AG20443 (cell line): ENCODE measurements at places on chromosomes 7 and 10.
A peak's percentile ranks its signal among the peaks of the same experiment; 100 is the strongest.

DNA sequence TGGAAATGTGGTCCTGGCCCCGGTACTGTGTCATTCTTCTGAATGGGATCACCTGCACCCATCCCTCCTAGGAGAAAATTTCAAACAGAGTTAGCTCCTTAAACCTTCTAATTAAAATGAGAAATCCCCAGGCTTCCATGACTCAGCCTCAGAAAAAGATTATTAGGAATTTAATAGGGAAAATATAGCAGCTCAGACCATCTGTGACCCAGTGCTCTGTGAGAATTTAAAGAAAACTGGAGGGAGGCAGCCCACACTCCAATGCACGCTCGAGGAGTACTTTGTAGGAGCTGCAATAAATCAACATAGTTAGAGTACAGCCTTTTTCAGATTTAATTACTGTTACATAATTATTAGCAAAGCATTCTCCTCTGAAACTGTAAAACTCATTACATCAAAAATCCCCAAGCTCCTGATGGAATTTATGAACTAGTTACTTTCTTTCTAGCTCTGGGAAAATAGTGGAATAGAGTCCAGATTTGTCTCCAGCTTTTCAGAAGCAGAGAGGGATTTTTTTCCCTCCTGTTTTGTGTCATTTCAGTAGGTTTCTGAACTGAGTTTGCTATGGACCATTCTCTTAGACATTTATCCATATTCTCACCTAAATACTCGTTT, 30.1 kb downstream of the NEUROD6 start:
- DNase-seq = no peak

GRCh38 chr10:128046953-128047290, 79.3 kb downstream of the MKI67 start:
- DNase-seq = no peak

- DNase-seq = no peak
Measured at GRCh38 chr7:45242261-45242660, 84.7 kb downstream of the RAMP3 start.

DNA sequence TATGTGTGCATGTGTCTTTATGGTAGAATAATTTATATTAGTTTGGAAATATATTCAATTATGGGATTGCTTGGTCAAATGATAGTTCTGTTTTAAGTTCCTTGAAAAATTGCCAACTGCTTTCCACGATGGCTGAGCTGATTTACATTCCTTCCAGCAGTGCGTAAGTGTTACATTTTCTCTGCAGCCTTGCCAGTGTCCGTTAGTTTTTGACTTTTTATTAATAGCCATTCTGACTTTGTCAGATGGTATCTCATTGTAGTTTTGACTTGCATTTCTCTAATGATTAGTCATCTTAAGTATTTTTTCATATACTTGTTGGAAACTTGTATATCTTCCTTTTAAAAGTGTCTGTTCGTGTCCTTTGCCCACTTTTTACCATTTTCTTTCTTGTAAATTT, 434.2 kb upstream of the POT1 start:
- no peak for DNase-seq

DNA sequence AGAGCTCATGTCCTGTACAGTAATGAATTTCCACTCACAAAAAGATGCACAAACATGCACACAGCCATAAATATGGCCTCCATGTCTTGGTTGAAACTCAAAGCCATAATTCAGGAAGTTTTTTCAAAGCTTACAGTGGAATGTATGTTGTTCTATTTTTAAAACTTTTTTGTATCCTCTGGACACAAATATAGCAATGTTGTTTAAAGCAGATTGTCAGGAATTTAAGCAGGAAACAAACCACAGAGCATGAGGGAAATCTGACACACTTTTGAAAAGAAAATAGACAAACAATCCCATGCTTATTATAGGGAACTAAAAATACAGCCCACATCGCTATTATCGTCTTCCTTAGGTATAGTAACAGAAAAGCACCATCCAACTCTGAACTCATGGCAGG, 21.5 kb downstream of the LRRN3 start:
- no peak for DNase-seq

- peak; percentile 83 for DNase-seq
Measured at GRCh38 chr10:74071157-74071556, 73.2 kb downstream of the VCL start.
